ENCODE measurements at places on chromosomes 13 and 19.

DNA sequence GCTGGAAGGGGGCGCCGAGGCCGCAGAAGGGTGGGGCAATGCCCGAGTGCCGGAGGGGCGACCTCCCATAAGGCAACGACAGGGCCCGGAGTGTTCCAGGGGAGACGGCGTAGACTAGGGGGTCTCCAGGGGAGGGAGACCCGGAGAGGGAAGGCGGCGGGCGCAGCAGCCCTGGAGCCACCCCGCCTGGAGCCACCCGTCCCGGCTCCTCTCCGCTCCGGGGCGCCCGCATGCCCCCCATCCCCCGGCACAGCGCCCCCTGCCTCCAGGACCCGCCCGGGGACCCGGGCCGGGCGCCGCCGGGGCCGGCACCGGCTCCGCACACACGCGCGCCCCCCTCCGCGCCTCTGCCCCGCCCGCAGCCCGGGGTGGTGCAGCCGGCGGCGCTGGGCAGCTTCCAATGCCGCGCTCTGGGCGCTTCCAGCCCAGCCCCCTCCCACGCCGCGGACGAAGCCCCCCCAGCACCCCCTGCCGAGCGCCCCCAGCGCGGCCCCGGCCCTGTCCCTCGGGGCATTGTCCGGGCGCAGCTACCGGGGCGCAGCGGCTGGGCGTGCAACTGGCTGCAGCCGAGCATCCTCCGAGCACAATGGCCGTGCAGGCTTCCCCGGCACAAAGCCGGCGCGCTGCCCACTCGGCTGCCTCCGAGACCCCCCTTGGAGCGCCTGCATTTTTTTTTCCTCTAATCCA lies 519 bp downstream of the PTPRS start:
- DNase-seq: no peak

DNA sequence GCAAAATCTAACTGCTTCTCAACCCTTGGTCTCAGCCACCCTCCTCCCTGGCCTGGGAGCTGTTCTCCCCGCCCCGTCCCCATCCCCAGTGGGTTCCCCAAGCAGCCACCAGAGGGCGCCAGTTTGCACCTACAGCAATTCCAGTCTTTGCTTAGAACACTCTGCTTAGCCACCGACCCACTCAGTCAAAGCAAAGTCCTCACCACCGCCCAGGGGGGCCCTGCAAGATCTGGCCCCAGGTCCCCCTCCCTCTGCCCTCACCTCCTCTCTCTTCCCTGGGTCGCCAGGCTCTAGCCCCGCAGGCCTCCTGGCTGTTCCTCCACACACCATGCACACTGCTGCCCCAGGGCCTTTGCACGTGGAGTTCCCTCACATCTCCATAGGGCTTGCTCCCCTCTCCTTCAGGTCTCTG lies 12.4 kb downstream of the TMEM143 start:
- peak; percentile 79 for DNase-seq

GRCh38 chr19:32138416-32138815 lies 207.0 kb upstream of the ZNF507 start:
- no peak for DNase-seq

DNA sequence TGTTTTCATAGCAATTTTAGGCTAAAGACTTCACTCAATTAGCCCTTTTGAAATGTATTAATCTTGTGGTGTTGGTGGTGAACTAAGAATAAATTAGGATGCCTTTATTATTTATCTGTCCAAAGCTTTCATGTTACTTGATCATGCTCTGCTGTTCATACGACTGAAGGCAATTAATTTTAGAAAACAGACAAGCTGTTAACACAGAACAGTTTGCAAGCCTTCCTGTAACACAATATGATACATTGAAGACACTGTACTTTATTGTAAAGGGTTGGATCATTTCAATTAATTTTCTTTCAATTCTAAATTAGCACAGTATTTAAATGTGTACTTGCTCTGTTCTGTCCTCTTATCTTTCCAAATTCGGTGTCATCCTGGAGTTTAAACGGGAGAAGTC lies 794.3 kb upstream of the MIR17HG start:
- no peak for DNase-seq

GRCh38 chr13:98496966-98497365 lies 79.9 kb downstream of the STK24 start:
- DNase-seq: no peak

GRCh38 chr13:33745370-33746324 lies 72.3 kb upstream of the RFC3 start:
- DNase-seq: no peak

DNA sequence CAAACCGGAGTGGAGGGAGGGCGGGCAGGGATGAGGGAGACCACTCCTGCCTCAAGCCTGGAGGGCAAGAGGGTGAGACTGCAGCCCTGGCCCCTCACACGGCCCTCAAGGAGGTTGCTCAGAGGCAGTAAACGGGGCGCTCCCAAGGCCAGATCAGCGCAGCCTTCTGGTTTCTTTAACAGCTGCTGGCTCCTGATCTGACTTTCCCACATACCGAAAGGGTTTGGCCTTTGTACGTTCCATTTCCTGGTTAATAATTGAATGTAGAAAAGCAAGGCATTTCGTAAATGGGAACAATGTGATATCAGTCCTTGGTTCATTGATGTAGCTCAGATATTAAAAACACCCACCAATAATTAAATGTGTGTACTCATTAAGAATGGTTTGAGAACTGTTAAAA lies 71.5 kb downstream of the GGACT start:
- no peak for DNase-seq

- DNase-seq: no peak
Observed at GRCh38 chr13:91349992-91350911, 2.8 kb downstream of the MIR17HG start.

All from stimulated activated CD8-positive, alpha-beta memory T cell treated with anti-CD3 and anti-CD28 coated beads, Interleukin-7, amount 100 ng/mL, for 24 hours (primary cell).